ENCODE measurements at places on chromosomes 7 and 10.
A peak's percentile ranks its signal among the peaks of the same experiment; 100 is the strongest.

- DNase-seq: no peak
Observed at GRCh38 chr10:26650406-26650805, 47.1 kb upstream of the PDSS1 start.

DNA sequence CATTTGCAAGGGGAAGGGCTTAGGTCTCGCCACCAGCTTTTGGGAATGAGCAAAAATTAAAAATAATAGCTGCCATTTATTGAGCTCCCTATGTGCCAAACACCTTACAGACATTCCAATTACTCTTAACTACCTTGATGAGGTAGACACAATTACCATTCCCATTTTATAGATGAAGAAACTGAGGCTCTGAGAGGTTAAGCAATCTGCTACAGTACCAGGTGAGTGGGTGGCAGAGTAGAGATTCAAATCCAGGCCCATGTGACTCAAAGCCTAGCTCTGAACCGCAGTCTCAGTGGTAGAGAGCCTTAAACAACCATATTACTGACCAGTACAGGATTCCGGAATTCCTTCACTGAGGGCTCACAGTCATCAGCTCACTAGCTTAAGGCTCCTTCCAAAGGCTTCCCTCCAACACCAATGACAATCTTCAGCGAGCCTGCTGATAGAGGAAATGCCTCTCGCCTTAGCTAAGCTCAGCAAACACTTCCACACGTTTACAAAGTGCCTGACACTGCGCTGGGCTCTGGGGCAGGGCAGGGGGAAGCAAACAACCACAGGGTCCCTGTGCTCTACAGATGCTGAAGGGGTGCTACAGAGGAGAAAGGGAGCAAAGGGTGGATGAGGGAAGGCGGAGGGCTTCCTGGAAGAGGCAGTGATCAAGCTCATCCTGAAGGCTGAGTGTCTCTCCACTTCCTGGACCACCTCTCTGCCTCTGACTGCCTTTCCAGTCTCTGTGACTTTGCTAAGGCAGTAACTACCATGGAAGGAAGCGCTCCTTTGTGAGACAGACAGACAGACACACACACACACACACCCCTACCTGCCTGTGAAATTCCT is 7.4 kb downstream of the LRRC20 start:
- DNase-seq: no peak

DNA sequence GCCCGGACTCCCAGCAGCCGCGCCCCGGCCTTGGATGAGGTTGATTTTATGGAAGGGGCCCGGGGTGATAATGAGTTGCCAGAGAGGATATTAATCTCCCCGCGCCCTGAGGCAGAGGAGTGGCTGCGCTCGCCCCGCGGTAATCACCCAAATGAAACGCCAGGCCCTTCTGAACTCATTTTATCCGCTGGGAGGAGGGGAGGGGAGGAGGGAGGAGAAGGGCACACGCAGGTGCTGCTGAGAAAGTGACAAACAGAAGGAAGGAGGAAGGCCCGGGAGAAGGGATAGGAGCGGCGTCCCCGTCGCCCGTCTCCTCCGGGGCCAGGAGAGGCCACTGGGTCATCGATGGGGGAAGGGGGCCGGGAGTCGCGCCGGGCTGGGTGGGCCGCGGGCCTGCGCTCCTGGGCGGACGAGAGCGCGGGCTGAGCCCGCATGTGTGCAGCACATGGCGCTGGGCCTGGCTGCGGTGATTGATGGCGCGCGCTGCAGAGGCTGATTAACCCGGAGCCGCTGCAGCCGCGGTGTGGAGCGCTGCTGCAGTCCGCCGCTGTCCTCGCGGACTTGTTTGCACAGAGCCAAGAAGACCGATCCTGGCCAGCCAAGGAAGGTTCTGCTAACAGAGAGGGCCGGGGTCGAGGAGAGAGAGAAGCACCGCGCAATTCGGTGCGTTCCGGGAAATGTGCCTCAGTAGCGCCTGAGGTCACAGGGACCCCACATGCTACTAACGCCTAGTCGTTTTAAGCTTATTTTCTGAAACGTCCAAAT is 6.5 kb downstream of the MNX1 start:
- no peak for DNase-seq

DNA sequence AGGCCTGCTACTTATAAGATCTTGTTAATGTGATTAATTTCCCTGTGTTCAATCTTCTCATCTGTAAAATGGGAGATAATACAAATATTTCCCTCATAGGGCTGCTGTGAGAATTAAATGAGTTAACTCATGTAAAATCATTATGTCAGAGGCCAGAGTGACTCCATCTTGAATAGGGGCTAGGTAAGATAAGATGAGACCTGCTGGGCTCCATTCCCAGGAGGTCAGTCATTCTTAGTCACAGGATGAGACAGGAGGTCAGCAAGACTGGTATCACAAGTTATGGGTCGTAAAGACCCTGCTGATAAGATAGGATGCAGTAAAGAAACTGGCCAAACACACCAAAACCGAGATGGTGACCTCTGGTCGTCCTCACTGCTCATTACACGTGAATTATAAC is 200.7 kb downstream of the CYP26A1 start:
- no peak for DNase-seq

GRCh38 chr7:54338319-54338718 is 203.9 kb upstream of the VSTM2A start:
- no peak for DNase-seq

DNA sequence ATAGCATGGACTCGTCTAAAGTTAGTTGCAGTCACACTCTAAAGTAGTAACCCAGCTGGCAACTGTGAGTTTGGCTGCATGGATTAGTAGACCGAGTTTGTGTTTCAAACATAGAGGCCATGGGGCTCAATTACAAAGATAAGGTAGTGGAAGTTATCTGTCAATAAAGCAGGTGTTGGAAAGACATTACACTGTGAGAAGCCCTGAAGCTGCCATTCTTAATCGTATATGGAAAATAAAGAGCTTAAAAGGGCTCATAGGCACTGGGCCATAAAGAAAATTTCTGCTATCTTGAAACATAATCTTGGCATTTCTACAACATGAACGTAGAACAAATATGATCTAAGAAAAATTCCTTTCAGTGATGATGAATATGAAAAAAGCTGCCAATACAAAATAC is 837.7 kb downstream of the REEP3 start:
- DNase-seq: no peak

DNA sequence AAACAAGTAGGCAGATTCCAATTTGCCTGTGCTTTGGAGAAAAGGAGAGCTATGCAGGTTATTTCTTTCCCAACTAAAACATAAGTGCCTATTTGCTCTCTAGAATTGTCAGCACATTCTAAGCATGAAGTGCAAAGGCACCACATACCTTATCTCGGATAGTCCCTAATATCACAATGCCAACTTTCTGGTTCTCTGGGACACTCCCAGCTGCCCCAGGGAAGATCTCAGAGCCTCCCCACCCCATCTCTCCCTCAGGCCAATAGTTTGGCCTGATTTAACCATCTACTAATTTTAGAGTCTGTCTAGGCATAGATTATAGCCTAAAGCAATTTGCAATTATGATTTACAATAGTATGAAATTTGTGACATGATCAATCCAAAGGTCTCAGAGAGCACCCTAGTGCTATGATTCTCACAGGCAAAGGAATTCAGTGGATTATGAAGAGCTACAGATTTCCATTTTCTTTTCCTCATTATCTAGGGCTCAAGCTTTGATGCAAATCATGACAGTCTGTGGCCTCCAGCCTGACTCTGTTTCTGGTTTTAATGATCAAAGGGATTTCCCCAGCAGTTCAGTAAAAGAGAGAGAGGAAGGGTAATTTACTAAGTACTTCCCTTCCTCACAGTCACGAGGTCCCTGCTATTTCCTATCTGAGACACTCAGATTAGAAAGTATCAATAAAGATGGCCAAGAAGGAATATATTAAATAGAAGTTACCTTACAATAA is 29.0 kb upstream of the IL6 start:
- DNase-seq: no peak

DNA sequence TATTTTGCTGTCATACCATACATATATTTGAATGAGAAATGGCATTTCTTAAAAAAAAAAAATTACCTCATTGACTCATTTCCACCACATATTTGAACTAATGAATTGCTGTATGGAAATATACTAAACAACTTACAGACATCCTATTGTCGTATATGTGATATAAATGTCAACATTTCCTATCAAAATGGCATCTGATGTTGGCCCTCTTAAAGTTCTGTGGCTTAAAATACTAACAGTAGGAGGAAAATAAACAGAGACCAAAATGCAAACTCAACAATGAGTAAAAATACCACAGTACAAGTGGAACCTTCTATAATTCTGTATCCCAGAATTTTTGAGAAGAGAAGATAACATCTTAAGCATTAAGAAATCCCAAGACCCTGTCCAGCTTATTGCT is 405.6 kb upstream of the GALNT17 start:
- DNase-seq: no peak

DNA sequence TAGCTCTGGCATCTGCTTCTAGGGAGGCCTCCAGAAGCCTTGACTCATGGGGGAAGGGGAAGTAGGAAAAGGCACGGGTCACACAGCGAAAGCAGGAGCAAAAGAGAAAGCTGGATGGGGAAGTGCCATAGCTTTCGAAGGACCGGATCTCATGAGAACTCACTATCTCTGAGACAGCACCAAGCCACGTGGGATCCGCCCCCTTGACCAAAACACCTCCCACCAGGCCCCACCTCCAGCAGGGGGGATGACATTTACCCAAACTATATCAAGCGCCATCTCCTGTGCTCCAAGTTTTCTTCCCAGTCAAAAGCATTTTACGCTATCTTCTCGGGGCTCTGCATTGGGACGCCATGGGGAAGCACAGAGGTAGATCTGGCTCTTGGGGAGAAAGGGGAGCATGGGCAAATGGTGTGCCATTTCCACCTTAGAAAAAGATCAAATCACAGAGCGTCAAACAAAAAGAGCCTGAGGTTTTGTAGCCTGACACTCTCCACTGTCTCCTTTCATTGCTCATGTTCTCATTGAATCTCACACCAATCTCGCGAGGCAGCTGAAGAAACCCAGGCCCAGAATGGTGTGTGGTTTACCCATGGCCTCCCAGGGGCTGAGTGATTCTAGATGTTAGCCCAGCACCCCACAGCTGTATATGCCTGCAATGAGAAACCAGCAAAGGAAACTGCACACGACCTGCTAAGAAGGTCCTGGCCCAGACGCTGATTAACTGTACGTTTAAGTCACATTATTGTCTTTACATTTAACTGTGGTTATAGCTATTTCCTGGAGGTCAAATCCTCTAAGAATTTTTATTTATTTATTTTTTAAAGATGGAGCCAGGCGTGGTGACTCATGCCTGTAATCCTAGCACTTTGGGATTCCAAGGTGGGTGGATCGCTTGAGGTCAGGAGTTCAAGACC is 8.1 kb upstream of the OLAH start:
- peak; percentile 11 for DNase-seq

- no peak for DNase-seq
Observed at GRCh38 chr7:17142831-17143541, 155.5 kb upstream of the AHR start.

- DNase-seq: no peak
Observed at GRCh38 chr10:9211228-9211627, 1156.7 kb downstream of the GATA3 start.

- peak; percentile 19 for DNase-seq
Observed at GRCh38 chr10:52644373-52645186, 128.0 kb downstream of the MBL2 start.

GRCh38 chr10:5078547-5079180 is 15.6 kb upstream of the AKR1C3 start:
- no peak for DNase-seq

GRCh38 chr7:138538518-138538917 is 78.5 kb downstream of the TRIM24 start:
- DNase-seq: no peak

Data from bone marrow (tissue), 2 donors.